ENCODE measurements at places on chromosomes 5 and 9.

- no peaks in the 10 kb centered on the region for H3K36me3 ChIP-seq
- no peak for DNase-seq
- peaks cover 23% of the 10 kb centered on the region for H3K4me1 ChIP-seq
- no peaks in the 10 kb centered on the region for H3K27me3 ChIP-seq
Measured at GRCh38 chr5:122608222-122608621, 166.7 kb upstream of the SNX2 start.

DNA sequence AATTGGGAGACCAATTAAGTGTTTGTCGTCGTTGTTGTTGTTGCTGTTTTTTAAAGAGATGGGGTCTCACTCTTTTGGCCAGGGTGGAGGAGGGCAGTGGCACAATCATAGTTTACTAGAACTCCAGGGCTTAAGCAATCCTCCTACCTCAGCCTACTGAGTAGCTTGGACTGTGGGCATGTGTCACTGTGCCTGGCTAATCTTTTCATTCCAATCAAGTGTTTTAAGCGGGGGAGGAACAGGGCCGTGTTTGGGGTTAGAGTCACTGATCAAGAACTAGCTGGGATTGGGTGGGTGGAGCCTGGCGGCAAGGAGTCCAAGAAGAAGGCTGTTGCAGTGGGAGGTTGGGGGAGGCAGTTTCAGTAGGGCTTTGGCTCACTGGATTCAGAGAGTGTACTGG, 13.8 kb downstream of the SNX30 start:
- H3K4me3 ChIP-seq = no peak overlapping the region
- peaks cover 17% of the 10 kb centered on the region for H3K36me3 ChIP-seq
- peaks cover 8% of the 10 kb centered on the region for H3K4me1 ChIP-seq
- no peaks in the 10 kb centered on the region for H3K27me3 ChIP-seq
- no peak overlapping the region for H3K27ac ChIP-seq

DNA sequence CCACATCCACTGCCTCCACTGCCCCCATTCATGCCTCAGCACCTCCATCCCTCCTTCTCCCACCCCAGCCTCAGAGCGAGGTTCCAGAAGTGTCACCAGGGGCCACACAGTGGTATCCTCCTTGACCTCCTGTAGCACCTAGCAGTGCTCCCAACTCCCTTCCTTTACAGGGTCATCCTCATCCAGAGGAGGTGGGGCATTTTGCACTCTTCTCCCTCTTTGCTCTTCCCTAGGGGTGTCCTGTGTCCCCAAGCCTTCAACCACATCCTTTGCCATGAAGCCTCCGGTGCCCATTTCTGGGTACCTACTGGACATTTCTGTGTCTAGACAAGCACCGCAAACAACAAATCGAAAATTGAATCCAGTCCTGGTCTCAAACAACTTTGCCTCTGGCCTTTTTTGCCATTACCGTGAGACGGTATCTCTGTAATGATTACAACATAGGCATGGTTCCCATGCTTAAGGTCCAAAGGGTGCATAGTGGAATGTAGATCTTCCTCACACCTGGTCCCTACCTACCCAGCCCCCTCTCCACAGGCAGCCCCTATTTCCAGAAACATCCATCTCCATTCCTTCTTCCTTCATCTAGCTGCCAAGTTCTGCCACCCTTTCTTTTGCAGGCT, 17.6 kb downstream of the WWC1 start:
- no peak overlapping the region for H3K4me3 ChIP-seq
- no peaks in the 10 kb centered on the region for H3K36me3 ChIP-seq
- H3K27me3 ChIP-seq = no peaks in the 10 kb centered on the region
- H3K4me1 ChIP-seq = peaks cover 9% of the 10 kb centered on the region

DNA sequence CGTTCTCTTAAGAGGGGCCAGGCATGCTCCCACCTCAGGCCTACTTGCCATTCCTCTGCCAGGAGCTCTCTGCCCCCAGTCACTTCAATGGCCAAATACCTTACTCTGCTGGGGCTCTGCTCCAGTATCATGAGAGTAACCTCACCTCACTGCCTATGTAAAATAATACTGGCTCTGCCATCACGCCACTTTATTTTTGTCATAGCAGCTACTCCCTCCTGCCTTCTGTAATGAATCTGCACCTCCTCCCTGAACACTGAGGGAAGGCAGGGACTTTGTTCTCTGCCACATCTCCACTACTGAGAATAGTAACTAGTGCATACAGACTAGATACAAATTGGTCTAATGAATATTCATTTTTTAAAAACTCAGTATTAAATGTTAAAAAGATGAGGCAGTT, 33.8 kb downstream of the MACROH2A1 start:
- H3K4me1 ChIP-seq = peaks cover 25% of the 10 kb centered on the region
- H3K27me3 ChIP-seq = no peaks in the 10 kb centered on the region
- peak overlapping the region; percentile 70 for H3K27ac ChIP-seq
- no peak overlapping the region for H3K4me3 ChIP-seq
- DNase-seq = no peak

DNA sequence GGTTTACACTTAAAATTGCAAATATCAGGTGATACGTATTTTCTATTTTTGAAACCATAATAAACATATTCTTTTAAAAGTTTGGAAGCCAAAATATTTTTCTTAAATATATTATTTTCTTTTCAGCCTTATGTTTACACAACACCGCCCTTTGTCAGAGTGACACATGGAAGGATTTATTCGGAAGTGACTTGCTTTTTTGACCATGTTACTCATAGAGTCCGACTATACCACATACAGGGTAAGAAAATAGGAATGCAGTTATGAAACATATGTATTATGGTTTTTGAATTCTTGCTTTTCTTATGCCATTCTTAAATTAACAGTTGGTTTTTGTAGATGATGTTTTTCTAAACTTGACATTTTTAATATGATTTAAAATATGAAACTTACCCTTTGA, 133.9 kb downstream of the MAN2A1 start:
- H3K27ac ChIP-seq = no peak overlapping the region
- DNase-seq = no peak
- peaks cover 2% of the 10 kb centered on the region for H3K4me1 ChIP-seq
- H3K36me3 ChIP-seq = peaks cover 17% of the 10 kb centered on the region
- no peak overlapping the region for H3K4me3 ChIP-seq
- H3K27me3 ChIP-seq = no peaks in the 10 kb centered on the region

- H3K4me3 ChIP-seq = peak within 1 kb of the TSS; percentile 86
- peak within 1 kb of the TSS; percentile 91 for H3K27ac ChIP-seq
- H3K36me3 ChIP-seq = no peaks in the 10 kb centered on the region
- peaks cover 32% of the 10 kb centered on the region for H3K4me1 ChIP-seq
Measured at GRCh38 chr9:136327304-136327974, at the start of gene GPSM1. Gene GPSM1, plus strand, starts transcription at chr9:136327539. Its CDS starts 157 bp downstream, at chr9:136327696.

DNA sequence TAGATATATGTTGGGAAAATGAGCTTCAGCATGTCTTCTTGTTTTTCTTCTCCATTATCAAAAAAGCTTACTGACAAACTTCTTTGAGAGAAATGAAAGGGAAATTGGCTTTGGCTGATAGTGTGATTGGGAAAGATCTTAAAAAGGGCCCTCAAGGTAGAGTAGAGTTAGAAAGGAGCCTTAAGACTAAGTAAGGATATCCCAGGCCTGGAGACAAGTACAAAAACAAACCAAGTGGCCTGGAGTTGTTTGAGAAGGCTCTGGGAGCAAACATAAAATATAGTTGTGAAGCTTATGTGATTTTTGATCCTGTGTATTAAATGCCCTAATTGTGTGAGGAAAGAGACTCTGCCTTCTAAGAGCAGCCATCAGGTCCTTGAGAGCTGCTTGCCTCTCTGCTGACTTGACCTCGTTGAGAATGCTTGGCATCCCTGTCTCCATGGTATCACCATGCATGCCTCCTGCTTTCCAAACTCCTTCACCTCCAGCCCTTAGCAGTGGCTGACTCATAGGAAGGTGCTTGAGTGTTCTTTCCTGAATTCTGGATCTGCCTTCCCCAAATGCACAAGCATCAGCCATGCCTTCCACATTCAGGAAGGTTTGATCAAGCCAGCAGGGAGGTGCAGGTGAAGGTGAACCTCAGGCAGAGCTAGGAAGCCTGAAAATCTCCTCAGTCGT, 78.9 kb downstream of the SMARCA2 start:
- peaks cover 5% of the 10 kb centered on the region for H3K27me3 ChIP-seq
- no peak for DNase-seq
- peaks cover 49% of the 10 kb centered on the region for H3K36me3 ChIP-seq
- no peak overlapping the region for H3K27ac ChIP-seq
- H3K4me3 ChIP-seq = no peak overlapping the region
- H3K4me1 ChIP-seq = peaks cover 11% of the 10 kb centered on the region

DNA sequence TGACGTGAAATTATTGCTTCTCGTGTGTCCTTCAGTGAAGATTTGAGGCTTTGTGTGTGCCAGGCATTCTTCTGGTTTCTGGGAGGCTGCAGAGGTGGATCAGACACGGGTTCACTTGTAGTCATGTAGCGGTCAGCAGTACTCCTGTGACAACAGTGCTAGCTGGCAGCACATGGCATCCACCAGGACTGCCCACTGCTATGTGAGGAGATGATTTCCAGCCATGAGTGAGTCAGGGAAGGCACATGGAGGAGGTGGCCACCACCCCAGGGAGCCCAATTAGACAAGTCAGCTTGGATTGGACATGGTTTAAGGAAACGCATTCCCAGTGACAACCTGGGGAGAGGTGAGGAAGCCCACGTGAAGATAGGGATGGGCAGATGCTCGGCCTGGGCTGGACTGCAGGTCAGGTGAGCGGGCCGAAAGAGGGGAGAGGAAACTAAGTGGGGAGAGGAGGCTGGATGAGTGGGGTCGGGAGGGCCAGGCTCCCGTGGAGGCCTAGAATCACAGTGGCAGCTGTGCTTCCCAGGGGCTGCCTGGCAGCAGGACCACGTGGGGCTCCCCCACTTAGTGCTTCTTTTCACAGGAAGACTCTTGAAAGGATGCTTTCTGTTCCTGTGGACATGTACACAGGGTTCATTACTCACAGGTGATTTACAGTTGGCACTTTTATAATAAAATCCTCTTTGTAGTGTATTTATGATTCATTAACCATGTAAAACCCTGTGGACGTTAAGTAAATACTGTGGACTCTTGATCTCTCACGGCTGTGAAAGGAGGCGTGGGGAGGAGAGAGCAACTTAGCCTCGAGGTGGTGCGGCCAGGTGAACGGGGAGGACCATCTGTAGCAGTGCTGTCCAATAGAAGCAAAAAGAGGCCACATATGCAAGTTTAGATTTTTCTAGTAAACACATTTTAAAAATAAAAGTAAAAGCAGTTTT, 80.0 kb upstream of the OTULINL start:
- no peak overlapping the region for H3K27ac ChIP-seq
- peaks cover 14% of the 10 kb centered on the region for H3K36me3 ChIP-seq
- no peak for DNase-seq
- H3K4me3 ChIP-seq = no peak overlapping the region
- H3K27me3 ChIP-seq = no peaks in the 10 kb centered on the region
- no peaks in the 10 kb centered on the region for H3K4me1 ChIP-seq

DNA sequence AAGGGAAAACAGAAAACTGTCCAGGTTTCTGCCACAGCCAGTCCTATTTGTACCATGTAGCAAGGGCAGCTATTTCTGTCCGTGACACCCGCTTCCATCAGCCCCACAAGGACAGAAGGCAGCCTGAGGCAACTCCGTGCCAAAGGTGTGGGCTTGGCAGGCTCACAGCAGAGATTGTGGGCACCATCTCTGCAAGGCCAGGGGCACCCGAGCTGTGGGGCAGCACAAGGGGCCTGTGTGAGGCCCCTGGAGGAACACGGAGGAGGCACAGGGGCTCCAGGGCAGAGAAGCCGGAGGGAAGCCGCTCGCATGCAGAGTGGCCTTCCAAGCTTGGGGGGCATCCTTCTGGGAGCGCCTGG, 43.5 kb downstream of the COL23A1 start:
- no peak for DNase-seq
- no peaks in the 10 kb centered on the region for H3K36me3 ChIP-seq
- H3K27me3 ChIP-seq = no peaks in the 10 kb centered on the region
- no peak overlapping the region for H3K27ac ChIP-seq
- no peak overlapping the region for H3K4me3 ChIP-seq
- peaks cover 33% of the 10 kb centered on the region for H3K4me1 ChIP-seq

DNA sequence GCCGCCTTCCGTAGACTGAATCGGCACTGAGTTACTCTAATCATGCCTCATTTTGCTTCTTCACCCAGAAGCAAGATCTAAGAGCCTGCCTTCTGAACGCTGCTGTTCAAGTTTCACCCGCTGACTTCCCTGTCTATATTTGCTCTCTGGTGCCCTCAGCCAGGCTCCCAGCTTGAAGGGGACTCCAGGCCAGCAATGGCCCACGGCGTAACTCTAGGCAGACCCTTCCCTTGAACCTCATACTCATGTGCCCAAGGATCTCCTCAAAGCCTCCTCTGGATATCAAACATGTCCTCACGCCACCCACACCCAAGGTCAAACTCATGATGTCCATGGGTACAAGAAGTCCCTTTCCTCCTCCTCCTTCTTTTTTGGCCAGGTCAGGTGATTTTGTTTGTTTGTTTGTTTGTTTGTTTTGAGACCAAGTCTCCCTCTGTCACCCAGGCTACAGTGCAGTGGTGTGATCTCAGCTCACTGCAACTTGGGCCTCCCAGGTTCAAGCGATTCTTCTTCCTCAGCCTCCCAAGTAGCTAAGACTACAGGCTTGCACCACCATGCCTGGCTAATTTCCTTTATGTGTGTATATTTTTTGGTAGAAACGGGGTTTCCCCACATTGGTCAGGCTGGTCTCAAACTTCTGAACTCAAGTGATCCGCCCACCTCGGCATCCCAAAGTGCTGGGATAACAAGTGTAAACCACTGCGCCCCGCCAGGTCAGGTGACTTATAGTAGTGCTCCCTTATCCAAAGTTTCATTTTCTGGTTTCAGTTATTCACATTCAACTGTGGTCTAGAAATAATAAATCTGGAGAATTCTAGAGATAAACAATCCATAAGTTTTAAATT, 239.0 kb downstream of the SYK start:
- no peaks in the 10 kb centered on the region for H3K27me3 ChIP-seq
- H3K4me1 ChIP-seq = peaks cover 11% of the 10 kb centered on the region
- no peaks in the 10 kb centered on the region for H3K36me3 ChIP-seq
